Stimulated activated CD8-positive, alpha-beta memory T cell treated with anti-CD3 and anti-CD28 coated beads, Interleukin-7, amount 100 ng/mL, for 1 hour (primary cell): ENCODE measurements at places on chromosomes 5 and 9.

GRCh38 chr9:116182876-116183275 lies 29.3 kb downstream of the PAPPA start:
- DNase-seq, result no peak

- DNase-seq, result no peak
These were observed 441.8 kb upstream of the TLE4 start for GRCh38 chr9:79129865-79130480.

DNA sequence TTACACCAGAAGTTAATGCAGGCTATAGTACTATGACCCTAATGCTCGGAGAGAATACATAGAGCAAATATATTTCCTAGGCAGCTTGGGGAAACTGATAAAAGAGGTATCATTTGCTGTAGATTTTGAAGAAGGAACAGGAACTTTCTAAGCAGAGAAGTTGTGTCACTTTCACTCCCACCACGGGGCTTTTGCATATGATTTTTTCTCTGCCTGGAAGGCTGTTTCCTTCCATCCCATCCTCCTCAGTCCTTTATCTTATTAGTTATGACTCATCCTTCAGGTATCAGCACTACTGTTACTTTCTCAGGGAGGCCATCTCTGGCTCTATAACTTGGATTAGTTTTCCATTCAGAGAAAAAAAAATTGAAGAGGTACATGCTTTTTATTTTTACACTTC lies 2006.1 kb upstream of the WWC1 start:
- DNase-seq, result no peak

GRCh38 chr9:130698514-130698913 lies 4.9 kb downstream of the EXOSC2 start:
- no peak for DNase-seq

DNA sequence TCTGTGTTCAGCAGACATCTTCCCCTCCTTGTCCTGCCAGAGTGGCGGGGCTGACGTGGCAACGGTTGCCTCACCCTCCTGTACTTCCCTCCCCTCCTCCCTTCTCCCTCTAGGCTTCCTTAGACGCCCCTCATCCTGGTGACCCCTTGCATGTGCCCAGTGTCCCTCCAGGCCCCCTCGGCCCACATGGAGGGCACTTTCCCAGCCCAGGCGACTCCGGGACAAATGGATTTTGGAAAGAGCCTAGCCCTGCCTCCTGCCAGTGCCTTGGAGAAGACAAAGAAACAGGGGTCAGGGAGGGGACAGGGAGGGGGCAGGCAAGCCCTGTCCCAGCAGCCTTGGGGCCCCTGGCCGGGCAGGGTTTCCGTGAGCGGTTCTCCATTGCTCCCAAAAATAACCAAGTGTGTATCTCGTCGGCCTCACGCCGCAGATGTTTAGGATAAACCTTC lies 38.3 kb upstream of the NEURL1B start:
- DNase-seq, result no peak

GRCh38 chr5:604391-604831 lies 7.7 kb upstream of the CEP72 start:
- DNase-seq, result no peak

DNA sequence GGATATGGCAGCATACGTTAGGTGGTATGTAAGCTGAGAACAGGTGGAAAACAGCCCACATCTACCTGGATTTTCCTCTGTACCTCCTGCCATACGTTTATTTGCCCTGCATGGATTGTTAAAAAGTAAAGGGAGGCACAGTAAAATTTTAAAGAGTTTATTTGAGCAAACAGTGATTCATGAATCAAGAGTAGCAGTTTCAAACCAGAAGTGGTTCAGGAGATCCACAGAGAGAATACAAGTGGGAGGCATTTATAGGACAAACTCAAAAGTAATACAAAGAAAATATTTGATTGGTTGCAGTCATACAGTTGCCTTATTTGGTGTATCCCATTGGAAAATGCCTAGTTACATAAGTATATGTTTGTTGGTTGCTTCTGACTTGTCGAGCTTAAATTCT lies 117.6 kb downstream of the FAM170A start:
- no peak for DNase-seq

- no peak for DNase-seq
These were observed 269.7 kb downstream of the ISL1 start for GRCh38 chr5:51652980-51653379.

GRCh38 chr5:97576956-97577355 lies 393.9 kb upstream of the RIOK2 start:
- no peak for DNase-seq

DNA sequence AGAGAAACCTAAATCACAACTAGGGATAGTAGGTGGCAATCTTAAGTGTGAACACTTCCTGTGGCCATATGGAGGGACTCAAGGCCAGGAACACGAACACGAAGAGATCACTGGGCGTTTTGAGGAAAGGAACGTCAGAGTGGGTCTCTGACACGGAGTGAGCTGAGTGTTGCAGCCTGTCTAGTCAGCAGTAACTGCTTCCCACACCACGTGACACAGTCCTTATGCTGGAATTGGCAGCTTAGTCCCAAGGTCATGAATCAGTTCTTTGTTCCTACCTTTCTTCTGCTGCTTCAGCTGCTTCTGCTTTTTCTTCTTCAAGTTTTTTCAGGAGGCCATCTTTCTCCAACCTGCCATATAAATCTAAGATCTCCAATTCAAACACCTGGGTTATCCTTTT lies 18.2 kb downstream of the SPACA9 start:
- no peak for DNase-seq

GRCh38 chr9:128361986-128362646 lies 9.1 kb upstream of the URM1 start:
- DNase-seq, result peak; percentile 18

DNA sequence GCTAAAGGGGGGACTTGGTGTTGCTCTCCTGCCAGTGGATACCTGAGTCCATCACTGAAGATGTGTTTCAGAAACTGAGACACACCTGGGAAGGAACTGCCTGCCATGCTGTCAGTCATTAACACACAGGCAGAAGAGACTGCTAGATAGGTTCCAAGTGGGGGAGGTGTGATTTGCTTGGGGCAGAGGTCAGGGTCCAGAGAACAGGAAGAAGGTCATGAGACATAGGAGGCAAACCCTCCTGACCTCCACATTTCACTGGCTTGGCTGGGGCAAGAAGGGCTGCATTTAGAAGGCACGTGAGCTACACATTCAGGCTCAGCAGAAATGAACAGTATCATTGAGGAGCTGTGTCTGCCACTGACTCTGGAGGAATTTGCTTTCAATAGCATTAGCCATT lies 215.8 kb downstream of the HSPA4 start:
- no peak for DNase-seq

DNA sequence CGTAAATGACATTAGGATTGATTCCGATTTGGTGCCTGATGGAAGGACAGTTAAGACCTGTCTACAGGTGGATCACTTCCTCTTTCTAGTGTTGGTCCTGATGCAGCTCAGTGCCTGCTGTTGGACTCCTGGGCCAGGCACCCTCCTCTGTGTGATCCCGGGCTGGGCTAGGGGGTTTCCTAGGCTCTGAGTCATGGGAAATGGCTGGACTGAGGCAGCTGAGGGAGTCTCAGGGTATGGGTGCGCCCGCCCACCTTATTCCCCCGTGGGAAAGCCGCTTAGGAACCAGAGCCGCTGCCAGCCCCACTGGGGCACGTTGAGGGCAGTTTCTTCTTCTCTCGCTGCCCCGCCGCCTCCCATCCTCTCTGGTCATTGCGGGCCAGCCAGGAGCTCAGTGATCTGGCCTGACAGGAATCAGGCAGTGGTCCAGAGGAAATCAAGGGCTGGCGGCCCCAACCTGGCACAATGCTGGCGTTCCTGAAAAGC lies 12.9 kb downstream of the TCF7 start:
- no peak for DNase-seq

DNA sequence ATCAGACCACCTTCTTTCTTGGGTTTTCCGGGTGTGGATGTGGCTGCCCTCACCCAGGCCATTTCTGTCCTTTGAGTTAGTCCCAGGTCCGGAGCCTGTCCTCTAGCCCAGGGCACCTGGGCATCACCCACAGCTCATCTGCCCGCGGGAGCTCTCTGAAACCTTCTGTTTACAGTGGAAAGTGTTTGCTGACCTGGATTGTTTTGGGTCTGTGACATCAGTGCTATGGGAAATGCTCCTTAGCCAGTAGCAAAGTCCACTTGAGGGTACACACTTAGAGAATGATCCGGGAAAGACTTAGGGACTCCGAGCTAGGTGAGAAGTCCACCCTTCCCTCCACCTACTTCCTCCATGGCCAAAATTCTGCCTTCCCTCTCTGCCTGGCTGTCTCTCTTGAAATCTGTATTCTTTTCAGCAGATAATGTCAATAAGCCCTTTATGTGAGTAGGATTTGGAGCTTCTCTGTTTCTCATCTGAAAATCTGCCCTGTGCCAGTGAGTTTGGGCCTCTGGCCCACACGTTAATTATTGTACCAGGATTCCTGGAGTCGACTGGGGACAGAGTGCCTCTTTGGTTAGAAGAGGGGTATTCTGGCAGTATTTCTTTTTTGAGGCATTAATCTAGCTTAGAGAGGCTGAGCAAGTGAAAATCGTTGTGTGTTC lies 19.9 kb downstream of the ABLIM3 start:
- DNase-seq, result no peak

- no peak for DNase-seq
These were observed 53.9 kb upstream of the HMHB1 start for GRCh38 chr5:143758015-143758414.

GRCh38 chr5:79929095-79929494 lies 62.0 kb downstream of the MTX3 start:
- DNase-seq, result no peak

DNA sequence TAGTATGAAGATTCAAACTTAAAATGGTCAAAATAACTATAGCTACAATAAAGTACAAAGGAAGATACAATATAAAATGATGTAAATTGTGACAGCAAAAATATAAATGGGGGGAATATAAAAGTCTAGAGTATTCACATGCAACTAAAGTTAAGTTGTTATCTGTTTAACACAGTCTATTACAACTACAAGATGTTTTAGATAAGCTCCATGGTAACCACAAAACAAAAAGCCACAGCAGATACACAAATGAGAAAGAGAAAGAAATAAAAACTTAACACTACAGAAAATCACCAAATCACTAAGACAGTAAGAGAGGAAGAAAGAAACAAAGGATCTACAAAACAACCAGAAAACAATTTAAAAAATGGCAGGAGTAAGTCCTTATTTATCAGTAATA lies 17.0 kb upstream of the SH3TC2 start:
- no peak for DNase-seq

DNA sequence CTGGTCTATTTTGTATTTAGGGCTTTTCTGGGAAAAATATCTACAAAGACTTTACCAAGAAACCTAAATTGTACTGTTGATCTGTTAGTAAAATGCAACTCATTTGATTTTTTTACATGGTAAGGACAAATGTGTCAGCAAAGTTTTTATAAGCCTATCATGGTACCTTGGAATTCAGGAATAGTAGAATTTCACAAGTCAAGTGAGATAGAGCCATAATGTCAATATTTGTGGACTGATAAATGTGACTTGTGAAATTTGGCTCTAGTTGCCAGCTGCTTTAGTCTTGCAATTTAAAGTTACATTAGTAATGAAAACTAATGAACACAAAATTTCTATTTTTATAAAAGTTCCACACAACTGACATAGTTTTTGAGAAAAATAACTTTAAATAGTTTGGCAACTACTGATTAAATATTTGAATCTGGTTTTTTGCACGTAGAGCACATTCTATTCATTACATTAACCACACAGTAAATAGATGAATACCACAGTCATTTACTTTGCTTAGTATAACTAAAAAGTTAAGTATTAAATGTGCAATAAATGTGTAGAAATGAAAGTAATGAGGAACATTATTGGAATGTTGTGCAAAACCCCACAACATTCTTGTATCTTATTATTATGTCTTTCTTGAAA lies 41.2 kb upstream of the RIOK2 start:
- DNase-seq, result no peak

DNA sequence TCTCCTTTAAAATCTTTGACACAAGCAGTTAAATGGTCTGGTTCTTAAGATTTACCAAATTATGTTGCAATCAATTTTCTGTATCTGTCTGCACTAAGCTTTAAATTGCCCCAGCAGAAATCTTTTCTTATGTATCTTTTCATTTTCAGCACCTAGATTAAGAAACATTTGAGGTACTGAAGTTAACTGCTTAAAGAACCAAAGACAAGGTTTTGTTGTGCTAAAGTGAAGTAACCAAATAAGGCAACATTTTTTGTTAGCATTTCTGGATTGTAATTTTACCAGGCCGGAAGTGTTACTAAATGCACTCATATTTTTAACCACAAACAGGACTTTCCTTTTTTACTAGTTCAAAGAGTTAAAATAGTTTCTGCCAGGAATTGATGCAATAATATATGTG lies 24.1 kb upstream of the MTAP start:
- no peak for DNase-seq

- no peak for DNase-seq
These were observed 159.0 kb upstream of the OR13F1 start for GRCh38 chr9:104345061-104345460.

DNA sequence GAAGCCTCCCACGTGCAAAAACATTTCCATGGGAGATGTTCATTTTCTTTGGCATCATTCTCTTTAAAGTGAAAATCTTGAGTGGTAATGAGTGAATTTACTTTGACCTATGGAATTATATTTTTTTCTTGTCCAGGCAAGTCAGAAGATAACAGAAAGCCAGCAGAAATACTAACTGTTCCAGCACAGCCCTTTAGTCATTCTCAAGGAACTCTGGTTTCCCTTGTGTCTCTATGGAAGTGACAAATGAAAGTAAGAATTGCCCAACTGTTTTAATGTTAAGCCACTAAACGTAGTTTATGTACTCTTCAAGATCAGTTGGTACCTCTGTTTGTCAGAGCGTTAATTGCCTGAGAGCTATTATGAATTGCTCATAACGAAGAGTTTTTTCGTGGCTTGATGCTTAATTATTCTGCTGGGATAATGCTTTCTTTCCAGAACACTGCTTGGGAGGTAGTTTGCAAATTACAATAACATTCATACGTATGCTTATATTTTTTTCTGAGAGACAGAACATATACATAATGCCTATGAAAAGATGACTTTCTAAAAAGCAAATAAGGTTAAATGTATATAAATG lies 84.5 kb upstream of the CER1 start:
- DNase-seq, result no peak

- DNase-seq, result no peak
These were observed 287.8 kb downstream of the ARRDC3 start for GRCh38 chr5:91095313-91095712.

DNA sequence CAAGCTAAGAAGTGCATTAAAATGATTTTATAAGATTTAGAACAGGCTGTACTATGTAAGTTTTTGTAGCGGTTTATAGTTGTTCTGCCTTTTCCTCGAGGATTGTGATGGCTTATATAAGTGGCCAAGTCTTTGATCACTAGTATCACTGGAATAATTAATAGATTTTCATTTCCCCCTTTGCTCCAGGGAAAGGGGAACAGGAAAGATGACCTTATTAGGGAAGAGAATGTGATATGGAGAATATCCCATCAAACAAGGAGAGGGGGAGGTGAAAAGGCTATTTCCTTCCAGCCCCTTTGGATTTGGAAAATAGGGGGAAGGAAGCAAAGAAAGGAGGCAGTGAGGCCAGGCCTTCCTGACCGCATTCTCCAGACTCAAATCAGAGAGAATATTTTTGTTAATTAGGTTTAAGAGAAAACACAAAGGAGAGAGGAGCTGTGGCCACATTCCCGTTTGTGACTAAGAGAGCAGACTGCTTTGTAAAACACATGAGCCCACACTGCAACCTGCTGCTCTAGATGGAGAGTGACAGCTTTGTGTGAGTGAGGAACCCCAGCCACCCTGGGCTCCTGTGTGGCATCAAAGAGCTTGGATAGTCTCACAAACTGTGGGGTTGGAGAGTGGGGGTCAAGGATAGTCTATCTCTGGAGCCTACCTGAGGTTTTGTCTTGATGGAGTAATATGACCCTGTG lies 359.5 kb downstream of the DTWD2 start:
- DNase-seq, result no peak

- no peak for DNase-seq
These were observed 57.3 kb downstream of the DAPK1 start for GRCh38 chr9:87554976-87555375.

GRCh38 chr5:11048760-11049159 lies 287.7 kb upstream of the DAP start:
- DNase-seq, result no peak
